ENCODE measurements at places on chromosomes 7 and 10.

DNA sequence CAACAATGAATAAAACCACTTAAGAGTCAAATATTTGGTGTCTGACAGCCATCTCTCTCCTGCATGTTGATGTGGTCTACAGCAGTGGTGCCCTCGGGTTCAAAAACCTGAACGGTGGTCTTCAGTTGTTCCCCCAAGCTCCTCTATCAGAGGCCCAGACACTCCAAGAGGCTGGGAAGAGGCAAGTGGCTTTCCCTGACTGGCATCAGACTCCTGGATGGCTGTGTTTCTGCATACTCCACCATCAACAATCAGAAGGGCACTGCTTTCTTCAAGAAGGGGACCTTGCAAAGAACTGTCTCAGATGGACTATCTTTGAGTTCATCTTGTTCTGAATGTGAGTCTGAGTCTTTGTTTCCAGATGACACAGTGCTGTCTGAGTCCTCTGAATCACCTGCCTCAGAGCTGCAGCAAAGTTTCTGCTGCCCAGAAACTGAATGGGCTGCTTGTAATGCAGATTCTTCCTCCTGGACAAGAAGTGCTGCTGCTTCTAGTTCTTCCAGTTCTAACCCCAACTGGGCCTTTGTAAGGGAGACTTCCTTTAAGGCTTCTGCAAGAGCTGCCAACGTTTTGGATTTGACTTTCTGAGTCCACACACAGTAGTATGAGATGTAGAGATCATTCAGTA, 5.9 kb upstream of the SGMS1 start:
- DNase-seq = no peak

DNA sequence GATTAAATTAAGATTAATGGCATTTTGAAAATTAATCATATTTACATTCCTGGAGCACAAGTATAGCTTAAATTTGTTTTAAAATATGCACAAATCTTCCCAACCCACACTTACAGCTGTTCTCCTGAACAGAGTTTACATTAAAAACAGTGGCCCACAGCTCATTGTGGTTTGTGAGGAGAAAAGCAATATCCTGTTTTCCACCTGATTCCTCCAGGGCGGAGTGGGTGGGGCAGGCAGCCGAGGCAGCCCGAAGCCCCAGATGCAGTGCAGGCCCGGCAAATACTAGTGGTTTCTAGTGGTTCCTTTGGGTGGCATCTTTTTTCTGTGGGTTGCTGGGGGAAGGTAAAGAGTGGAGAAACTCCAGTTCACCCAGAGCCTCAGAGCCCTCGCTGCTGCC, 280.8 kb downstream of the ARHGAP12 start:
- no peak for DNase-seq

- no peak for DNase-seq
These were observed 65.6 kb upstream of the KDM7A start for GRCh38 chr7:140242057-140243031.

DNA sequence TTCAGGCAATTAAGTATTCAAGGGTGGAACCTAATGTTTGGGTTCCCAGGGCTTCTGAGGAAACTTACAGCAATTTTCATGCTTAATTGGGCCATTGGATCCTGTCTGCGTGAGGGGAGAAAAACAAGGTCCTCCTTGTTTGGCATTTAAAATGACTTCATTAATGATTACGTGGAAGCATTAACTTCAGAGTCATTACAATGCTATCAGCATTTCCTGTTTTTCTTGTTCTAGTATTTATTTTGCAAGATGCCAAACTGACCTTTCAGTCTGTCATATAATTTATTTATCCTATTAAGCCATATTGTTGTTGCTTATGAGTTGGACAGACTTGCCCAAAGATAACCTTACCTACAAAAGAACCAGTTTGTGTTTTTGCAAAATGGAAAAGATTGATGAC, 324.1 kb upstream of the LRRN3 start:
- DNase-seq = no peak

DNA sequence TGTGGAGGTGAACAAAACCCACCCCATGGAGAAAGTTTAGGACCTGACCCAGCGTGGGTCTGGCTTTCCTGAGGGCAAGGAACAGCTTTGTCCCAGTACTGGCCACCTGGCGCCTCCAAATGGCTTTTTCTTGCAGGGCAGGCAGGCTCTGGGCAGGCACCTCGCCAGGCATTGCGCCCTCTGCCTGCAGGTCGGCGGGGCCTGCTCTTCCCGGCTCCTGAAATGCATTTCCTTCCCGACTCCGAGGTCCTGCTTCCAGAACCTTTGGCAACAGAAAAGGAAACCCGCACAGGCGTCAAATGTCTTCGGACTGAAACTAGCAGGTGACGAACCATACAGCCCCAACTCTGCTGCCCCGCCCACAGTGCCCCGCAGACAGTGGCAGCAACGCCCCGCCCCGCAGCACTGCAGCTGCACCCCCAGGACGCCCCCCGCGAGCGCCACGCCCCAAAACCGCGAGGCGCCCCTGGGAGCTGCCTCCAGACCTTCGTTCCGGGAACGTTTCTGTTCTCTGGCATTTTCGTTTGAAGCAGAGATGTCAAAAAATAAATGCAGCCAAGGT, 65.5 kb downstream of the C10orf143 start:
- no peak for DNase-seq

DNA sequence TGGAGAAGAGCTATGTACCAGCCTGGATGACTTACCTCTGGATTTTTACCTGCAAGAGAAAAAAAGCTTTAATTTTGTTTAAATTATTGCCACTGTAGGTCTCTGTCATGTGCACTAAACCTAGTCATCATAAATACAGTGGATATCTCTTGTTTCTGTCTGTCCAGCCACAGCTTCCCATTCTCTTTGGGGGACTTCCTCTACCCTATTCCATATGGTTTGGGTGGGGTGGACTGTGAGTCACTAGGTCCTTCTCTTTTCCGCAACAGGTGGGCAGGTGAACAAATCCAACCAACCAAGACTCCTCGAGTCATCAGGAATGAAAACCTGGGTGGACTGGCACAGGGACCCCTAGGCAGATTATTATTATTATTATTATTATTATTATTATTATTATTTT, 87.3 kb upstream of the CYTH3 start:
- no peak for DNase-seq

- DNase-seq = no peak
These were observed 171.1 kb downstream of the GRM3 start for GRCh38 chr7:86814661-86815379.

DNA sequence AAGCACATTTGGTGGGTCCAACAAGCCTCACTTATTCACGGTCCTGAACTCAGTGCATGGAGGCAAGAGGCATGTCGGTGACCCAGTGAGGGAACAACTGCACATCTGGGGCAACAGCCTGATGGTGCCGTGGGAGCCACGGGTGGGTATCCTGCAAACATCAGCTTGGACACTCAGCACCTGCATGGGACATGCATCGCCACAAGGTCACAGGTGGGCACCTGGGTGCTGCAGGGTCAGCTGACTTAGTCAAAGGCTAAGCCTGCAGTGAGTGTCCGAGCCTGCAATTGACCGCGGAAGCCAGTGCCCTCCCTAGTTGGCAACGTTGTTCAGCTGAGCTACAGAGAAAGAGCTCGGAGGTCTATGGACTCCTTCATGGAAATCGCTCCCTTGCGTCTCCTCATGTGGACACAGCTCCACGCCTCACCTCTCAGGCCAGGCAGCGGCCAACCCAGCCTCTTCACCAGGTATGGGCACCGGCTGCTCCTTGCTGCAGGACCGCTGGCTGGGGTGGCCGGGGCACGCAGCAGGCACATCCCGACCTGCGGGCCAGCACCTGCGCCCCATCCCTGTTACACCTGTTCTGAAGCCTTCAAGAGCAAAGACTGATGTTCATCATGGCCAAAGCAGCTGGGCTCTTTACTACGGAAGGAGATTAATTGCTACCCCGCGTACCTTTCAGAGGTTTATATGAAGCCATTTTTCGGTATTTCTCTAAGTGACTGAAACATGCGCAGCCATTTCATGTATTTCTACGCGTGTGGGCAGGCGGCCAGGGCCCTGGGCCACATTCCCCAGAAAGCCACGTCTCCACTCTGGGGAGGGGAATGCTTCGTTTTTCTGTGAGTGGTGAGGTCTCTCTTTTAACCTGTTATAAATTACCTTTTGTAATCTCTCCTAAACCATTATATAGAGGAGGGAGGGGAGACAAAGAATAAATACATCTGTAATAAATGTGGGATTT, 380.7 kb downstream of the DNAJB6 start:
- no peak for DNase-seq

DNA sequence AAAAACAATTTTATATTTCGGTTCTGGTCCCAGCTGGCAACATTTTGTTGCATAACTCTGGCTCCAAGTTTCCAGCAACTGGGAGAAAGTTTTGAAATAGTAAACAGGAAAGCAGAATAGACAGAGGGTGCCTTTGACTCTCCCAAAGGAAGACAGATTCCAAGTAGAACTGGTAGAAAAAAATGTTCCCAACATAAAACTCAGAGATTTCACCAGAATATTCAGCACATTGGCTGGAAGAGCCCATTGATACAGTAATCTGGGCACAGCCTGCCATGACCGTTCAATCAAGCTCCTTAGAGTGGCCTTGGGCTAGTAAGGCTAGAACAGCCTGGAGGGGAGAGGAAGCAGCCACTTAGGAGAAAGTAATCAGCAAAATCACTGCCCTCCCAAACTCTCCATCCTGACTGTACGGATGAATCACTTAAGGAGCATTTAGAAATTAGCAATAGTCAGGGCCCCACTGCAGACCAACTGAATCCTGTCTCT, 120.4 kb downstream of the CUBN start:
- DNase-seq = no peak

- DNase-seq = no peak
These were observed 230.4 kb upstream of the BMPER start for GRCh38 chr7:33674804-33675411.

GRCh38 chr10:133537546-133538545, 10.7 kb downstream of the CYP2E1 start:
- DNase-seq = no peak

- DNase-seq = no peak
These were observed 152.0 kb upstream of the ADO start for GRCh38 chr10:62652564-62652963.

- no peak for DNase-seq
These were observed 87.3 kb upstream of the STEAP1B start for GRCh38 chr7:22587322-22587721.

- DNase-seq = no peak
These were observed 759.9 kb downstream of the IPMK start for GRCh38 chr10:57507788-57508187.

- peak; percentile 33 for DNase-seq
These were observed 48.5 kb upstream of the SLC29A3 start for GRCh38 chr10:71270301-71271220.

GRCh38 chr7:132750096-132750495, 173.8 kb upstream of the PLXNA4 start:
- DNase-seq = no peak

DNA sequence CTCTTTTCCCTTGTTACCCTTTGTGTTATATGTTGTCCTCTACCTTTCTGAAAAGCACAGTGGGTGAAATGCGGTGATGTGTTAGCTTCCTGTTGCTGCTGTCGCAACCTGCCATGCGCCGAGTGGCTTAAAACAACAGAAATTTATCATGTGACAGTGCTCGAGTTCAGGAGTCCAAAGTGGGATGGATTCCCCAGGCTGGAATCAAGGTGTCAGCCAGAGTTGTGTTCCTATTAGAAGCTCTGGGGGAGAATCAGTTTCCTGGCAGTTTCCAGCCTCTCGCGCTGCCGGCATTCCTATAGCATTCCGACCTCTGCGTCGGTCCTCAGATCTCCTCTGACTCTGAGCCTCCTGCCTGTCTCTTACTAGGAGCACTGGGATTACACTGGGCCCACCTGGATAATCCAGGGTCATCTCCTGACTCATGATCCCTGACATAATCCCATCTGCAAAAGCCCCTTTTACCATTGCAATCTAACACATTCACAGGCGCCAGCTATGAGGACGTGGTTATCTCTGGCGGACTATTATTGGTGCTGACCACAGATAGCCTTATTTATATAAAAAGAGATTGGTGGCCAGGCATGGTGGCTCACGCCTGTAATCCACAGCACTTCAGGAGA, 207.5 kb downstream of the CUX1 start:
- no peak for DNase-seq

DNA sequence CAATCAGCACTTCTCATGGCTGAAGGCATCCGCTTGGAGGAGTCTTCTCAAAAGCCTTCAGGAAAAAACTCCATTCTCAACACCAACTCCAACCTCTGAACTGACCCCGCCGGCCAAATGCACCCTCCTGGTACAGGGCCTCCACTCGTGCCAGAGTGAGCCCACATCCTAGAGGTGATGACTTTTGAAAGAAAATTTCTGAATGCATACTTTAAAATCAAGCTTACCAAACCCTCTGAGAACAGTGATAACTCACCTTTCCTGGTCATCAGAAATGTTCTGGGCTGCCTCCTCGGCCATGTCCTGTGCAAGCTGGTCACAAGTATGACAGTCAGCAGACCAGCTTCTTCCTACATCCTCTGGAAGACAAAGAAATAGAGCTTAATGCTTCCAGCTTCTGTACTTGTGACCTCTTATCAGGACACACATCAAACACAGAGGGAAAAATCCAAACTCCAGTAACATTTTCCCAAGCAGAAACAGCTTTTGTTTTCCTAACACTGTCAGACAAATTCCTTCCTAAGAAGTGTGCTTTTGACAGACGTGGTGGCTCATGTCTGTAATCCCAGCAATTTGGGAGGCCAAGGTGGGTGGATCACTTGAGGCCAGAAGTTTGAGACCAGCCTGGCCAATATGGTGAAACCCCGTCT, at the start of gene PKD1L1:
Gene PKD1L1 (minus strand): TSS at position 326 of the 650 bp plus-strand sequence. CDS start 26 bp downstream, at position 300.
- DNase-seq = no peak

DNA sequence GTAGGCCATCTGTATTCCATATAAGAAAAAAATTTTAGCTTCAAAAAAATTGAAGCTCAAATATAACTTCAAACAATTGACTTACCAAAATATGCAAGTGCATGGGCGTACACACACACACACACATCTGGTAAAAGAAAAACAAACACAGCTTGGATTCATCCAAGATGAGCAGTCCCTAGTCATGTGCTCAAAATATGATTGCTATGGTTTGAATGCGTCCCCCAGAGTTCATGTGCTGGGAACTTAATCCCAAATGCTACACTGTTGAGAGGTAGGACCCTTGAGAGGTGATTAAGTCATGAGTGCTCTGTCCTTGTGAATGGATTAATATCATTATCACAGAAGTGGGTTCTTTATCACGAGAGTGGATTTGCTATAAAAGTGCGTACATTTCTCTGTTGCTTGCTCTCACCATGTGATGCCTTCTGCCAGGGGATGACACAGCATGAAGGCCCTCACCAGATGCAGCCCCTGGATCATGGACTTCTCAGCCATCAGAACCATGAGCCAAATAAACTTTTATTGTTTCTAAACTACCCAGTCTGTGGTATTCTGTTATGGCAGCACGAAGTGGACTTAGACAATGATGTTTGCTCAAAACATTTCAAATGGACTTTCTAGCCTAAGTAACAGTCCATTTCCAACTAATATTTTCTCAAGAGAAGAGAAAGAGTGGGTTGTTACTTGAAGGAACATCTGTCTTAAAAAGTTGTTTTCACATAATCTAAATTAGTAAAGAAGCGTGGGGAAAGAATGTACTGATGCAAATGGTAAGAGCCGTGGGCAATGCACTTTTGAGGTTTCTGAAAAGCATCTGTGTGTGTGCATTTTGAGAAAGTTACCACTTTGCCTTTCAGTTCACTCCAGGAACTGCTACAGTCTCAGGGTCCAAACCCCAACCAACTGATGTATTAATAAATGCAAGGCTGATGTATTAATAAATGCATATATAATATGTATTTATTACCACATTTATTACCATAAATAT, 15.1 kb upstream of the SVIL start:
- DNase-seq = no peak
